ENCODE measurements at places on chromosomes 3 and 15.

- no peak for DNase-seq
Measured at GRCh38 chr3:190325923-190326322, 3.7 kb upstream of the CLDN1 start.

DNA sequence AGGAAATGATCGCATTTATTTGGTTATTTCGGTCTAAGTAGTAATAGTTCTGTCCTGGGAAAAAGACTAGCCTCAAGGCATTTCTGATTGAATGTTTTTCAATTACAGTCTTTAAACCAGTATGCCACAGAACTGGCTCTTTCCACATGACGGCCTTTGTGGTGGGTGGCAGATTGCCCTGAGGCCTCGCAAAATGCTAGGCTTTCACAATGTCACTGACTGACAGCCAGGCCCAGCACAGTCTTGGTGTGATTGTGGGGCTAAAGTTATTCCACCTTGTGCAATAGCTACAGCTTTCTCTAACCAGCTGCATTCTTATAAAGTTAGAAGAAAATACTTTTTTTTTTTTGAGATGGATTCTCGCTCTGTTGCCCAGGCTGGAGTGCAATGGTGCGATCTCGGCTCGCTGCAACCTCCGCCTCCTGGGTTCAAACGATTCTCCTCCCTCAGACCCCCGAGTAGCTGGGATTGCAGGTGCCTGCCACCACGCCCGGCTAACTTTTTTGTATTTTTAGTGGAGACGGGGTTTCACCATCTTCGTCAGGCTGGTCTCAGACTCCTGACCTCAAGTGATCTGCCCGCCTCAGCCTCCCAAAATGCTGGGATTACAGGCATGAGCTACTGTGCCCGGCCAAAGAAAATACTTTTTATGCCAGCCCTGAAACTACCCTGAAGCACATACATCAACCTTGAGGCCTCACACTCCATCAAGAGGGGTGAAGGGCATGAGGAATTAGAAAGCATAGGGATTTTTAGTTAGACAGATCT is 2.5 kb upstream of the ADIPOQ start:
- no peak for DNase-seq

GRCh38 chr3:138180375-138181029 is 5.8 kb upstream of the DBR1 start:
- no peak for DNase-seq

DNA sequence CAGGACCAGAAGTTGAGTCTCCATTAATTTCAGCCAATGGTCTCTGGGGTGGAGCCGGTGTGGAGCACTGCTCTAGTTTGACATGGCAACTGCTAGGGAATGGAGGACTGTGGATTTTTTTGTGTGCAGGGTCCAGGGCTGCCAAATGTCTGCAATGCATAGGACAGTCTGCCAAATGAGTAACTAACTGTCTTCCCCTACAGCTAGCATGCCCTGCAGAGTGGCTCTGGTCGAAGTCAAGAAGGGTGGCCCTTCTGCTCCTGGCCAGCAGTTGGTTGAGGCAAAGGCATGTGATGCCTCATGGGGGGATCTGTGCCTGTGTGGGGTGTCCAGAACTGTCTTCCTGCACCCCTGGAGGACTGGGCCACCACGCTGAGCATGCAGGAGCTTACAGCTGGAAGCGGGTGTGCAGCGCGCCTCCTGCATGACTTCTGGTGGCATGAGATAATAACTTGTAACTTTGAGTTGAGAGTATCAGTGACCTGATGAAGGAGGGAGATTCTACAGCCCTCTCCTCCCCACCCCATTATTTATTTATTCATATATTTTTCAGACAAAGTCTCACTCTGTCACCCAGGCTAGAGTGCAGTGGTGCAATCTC is 4.6 kb downstream of the TPRA1 start:
- DNase-seq: no peak

DNA sequence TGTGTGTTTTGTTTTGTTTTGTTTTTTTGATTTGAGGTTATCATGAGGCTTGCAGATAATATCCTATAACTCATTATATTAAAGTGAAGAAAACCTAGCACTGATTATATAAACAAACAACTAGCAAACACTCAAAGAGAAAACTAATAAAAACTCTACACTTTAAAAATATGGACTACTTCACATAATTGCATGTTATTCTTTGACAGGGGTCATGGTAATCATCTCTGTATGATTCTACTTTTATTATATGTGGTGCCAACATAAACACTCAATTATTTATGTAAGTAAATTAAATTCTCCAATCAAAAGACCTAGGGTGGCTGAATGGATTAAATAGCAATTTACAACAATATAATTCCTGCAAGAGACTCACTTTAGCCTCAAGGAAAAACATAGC is 44.6 kb upstream of the P3H2 start:
- no peak for DNase-seq

GRCh38 chr3:52225452-52226228 is at the start of gene TLR9:
Gene TLR9, minus strand, starts transcription at chr3:52225645. Its CDS starts 116 bp downstream, at chr3:52225529.
- no peak for DNase-seq

GRCh38 chr3:161050935-161051334 is 54.2 kb downstream of the B3GALNT1 start:
- no peak for DNase-seq

DNA sequence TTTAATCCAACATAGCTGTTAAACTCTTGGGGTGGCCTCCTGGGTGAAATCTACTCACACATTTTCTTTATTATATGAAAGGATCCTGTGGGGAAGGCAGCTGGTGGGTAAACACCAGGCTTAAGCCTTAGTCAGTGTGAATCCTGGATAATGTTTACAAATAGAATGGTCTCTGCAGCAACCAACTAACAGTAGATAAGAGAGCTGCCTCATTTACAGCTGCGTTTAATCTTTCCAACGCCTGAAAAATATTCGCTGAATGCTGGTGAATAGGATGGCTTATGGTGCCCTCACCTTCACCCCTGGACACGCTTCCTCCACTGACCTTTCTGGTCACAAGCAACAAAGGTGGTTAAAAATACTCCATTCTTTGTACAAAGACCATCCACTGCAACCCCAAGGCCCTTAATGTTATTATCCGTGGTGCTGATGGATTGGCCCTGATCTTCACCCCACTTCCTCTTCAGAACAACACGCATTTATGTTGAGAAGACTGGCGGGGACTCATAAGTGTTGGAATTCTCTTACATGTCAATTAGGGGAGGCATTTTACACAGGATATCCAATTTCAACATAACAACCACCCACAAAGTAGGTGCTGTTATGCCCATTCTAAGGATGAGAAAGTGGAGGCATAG is 120.0 kb upstream of the FRMD4B start:
- no peak for DNase-seq

- DNase-seq: no peak
Measured at GRCh38 chr15:79364571-79365240, 53.8 kb downstream of the TMED3 start.

GRCh38 chr3:107213044-107213669 is 164.1 kb upstream of the CCDC54 start:
- no peak for DNase-seq

DNA sequence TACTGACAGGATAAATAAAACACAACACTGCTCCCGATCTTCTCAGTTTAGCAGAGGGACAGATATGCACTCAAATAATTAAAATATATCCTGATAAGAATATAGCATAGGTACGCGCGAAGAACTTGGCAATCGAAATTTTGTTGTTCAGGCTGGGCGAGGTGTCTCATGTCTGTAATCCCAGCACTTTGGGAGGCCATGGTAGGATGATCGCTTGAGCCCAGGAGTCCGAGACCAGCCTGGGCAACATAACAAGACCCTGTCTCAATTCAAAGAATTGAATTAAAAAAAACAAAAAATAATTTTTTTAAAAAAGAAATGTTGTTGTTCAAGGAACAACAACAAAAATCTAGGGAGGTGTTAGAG is 7.6 kb downstream of the B2M start:
- no peak for DNase-seq

DNA sequence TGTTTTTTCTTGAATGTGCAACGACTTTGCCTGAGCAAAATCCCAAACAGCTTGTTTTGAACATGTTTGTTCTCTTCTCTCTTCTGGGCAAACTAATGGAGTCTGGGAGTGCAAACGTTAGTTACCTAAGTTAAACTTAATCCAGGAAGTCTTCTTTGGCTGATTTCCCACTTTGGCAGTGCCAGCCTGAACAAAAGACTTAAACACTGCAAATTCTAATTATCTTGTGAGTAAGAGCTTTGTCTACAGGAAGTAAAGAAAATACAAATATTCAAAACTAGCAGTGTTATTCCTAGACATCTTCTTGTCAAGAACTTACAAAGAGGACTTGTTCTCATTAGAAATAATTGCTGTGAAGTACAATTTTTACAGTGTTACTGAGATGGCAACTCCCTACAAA is 16.7 kb upstream of the DENND6A start:
- no peak for DNase-seq

GRCh38 chr3:101870138-101870537 is 20.8 kb downstream of the NFKBIZ start:
- DNase-seq: no peak

- DNase-seq: no peak
Measured at GRCh38 chr3:60956729-60957128, 294.5 kb downstream of the FHIT start.

GRCh38 chr3:47611576-47611975 is 32.9 kb upstream of the CSPG5 start:
- no peak for DNase-seq

GRCh38 chr3:45939341-45939771 is 3.9 kb upstream of the CXCR6 start:
- no peak for DNase-seq

GRCh38 chr3:68876112-68876713 is 56.1 kb downstream of the TAFA4 start:
- DNase-seq: peak; percentile 45

GRCh38 chr15:62121273-62122015 is 43.6 kb downstream of the C2CD4B start:
- no peak for DNase-seq

- DNase-seq: no peak
Measured at GRCh38 chr3:124126436-124127023, 134.6 kb upstream of the ROPN1 start.
